Stimulated activated CD4-positive, alpha-beta T cell treated with anti-CD3 and anti-CD28 coated beads, TNF-alpha, amount 100 ng/mL, for 1 hour (primary cell): ENCODE measurements at places on chromosomes 7 and 10.

GRCh38 chr10:130461631-130462030 lies 325.4 kb downstream of the GLRX3 start:
- no peak for DNase-seq

DNA sequence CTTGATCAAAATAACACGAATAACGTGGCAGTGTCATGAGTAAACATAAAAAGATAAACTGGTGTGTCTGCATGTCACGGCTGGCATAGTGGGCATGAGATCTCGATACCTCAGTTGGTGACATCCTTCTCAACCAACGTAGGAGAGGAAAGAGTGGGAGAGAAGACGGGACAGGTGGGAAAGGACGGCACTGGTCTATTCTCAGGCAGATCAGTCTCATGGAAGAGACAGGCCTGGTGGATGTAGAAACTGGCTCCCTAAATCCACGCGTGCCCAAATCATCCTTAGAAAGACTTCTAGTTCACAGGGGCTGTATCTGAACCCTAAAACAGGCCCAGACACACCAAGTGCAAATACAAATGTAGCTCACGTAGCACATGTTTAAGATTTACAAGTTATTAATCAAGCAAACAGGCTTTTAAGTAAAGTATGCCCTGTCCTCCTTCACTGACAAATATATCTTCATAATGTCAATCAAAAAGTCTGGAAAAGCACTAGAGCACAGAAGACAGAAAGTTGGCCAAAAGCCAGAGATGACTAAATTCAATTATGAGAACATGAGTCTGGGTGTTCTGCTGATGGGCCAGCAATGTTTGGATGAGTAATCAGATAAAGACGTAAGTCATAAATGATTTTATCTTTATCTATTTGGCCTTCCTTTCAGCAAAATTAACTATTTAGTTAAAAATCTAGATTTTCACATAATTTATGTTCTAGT lies 56.3 kb downstream of the SFMBT2 start:
- DNase-seq: no peak

DNA sequence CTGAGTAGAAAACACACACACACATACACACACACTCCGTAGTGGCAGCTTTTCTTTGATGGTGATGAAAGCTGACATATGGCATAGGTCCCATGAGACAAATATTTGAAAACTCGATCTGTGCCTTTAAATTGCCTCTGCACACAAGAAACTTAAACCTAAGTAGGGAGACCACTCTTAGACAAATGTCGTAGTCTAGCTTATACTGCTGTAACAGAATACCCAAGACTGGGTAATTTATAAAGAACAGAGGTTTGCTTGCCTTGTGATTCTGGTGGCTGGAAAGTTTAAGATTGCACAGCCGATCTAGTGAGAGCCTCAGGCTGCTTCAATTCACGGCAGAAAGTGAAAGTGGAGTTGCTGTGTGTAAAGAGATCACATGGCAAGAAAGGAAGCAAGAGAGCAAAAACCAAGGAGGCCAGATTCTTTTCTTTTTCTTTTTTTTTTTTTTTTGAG lies 489.4 kb upstream of the SORCS1 start:
- DNase-seq: no peak

- no peak for DNase-seq
Observed at GRCh38 chr7:114819616-114820362, 102.1 kb upstream of the MDFIC start.

- no peak for DNase-seq
Observed at GRCh38 chr7:12256090-12256489, 45.0 kb downstream of the TMEM106B start.

DNA sequence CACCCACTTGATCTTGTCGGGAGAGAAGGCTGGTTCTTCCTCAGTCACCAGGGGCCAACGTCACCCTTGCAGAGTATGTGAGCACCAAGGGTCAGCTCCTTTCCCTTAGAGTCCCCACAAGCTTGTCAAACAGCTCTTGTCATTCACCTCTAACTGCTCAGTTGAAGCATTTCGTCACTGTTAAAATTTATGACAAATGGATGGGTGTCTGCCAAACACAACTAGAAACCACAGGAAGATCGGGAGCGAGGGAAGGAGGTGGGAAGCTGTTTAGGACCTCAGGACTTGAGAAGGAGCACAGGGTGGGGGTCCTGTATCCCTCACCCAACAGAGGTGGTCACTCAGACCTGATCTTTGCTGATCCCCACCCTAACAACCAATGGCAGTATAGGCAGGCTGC lies 373.3 kb upstream of the IGFBP3 start:
- no peak for DNase-seq

DNA sequence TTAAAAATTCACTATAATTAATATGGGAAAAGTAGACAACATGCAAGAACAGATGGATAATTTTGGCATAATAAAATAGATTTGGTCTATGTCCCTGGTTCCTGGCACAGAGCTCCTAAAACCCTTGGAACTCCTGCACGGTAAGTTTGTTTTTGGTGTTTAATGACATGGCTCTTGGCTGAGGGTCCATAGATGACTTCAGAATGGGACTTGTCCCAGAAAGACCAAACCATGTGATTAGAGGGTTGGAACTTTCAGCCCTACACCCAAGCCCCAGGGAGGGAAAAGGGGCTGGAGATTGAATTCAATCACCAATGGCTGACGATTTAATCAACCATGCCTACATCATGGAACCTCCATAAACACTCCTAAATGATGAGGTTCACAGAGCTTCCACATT lies 12.6 kb upstream of the GSDME start:
- DNase-seq: no peak

GRCh38 chr10:61735882-61736281 lies 73.2 kb downstream of the CABCOCO1 start:
- DNase-seq: no peak

DNA sequence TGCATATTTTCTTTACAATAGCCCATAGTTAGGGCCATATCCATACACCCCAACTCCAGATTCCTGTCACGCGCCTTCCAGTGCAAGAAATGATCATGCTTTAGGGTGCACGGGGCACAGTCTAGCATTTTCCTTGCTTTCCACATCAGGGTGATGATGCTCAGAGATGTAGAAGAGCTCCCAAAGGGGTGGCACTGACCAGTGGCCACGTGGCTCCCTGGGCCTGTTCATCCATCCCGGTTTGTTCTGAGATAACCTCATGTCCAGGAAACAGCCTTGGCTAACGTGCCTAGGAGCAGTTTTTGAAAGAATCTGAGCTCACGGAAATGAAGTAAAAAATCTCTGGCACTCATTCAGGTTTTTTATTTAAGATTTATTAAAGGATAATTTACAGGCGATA lies 139.3 kb downstream of the GALNT17 start:
- no peak for DNase-seq

GRCh38 chr7:117395743-117396142 lies 31.6 kb downstream of the ASZ1 start:
- DNase-seq: no peak

DNA sequence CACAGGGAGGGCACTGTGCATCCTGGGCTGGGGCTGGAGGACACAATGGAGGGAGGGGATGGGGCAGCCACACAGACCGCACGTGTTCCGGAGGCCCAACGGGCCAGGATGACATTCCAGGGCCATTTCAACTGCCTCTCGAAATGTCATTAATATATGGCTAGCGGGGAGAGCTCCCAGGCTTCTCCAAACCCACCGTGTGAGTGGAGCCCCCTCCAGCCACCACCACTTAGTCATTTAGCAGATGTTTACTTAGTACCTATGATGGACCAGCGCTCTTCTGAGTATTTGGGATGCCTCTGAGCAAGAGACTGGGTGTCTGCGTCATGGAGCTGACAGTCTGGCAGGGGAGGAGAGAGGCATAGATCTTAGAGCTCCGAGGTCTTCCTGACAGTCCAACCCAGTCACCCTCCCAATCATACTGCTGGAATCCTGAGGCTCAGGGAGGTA lies 107.3 kb downstream of the ZMIZ1 start:
- no peak for DNase-seq

- DNase-seq: no peak
Observed at GRCh38 chr7:79837915-79838314, 296.7 kb upstream of the GNAI1 start.

GRCh38 chr7:140674899-140675701 lies 2.4 kb downstream of the ADCK2 start:
- no peak for DNase-seq

DNA sequence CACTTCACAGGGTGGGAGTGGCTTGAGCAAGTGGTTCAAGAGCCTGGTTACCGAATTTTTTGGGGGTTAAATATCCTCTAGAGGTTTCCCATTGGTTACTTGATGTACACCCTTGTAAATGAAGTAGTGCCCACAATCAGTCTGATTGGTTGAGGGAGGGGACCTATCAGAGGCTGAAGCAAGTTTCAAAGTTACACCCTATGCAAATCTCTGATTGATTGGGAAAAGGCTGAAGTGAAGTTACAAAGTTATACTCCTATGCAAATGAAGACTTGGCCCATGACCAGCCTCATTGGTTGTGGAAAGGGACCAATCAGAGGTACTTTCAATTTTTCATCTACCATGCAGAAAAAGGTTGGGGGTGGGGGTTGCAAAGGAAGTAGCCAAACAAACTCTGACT lies 34.7 kb downstream of the UBE2D4 start:
- no peak for DNase-seq

GRCh38 chr7:139960157-139960556 lies 102.6 kb downstream of the PARP12 start:
- DNase-seq: no peak

DNA sequence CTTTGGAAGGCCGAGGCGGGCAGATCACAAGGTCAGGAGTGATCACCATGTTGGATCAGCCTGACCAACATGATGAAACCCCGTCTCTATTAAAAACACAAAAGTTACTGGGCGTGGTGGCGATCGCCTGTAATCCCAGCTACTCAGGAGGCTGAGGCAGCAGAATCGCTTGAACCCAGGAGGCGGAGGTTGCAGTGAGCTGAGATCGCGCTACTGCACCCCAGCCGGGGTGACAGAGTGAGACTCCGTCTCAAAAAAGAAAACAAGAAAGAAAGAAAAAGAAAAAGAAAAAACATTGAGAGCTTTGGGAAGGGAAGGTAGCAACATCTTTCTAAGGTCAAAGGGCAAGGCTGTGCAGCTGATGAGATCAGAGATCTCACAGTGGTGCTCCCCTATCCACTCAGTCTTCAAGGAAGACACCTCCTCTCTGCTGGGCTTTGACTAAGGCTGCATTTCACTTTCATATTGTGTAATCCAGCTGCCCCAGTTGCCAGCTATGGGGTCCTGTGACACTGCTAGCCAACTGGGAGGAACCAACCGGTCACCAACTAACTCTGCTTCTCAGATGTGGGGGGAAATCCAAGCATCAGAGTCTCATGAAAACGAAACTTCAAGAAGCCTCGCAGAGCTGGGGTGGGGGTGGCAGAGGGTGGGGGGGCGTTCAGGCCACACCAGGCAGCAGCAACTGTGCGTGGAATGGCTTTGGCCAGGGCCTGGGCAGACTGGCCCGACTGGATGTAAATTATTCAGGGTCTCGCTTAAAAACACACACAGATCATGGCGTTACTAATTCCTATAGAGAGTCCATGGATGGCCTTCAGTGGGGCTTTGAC lies 1.5 kb downstream of the IL15RA start:
- no peak for DNase-seq

DNA sequence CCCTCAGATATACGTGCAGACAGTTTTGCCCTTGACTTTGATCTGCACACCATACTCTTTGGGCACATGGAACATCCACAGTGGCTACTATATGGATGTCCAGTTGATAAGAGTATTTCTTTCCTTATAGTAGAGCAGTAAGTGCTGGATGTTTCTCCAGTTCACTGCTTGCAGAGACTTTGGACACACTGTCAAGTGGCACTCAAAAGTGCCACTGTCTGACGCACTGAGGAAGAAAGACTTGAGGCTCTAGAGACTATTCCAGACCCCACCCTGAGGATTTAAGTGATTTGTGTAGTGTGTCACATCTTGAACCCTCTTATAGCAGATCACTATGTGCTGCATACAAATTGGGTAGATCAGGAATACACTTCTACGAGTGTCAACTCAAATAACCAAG lies 179.1 kb downstream of the GNAI1 start:
- no peak for DNase-seq

DNA sequence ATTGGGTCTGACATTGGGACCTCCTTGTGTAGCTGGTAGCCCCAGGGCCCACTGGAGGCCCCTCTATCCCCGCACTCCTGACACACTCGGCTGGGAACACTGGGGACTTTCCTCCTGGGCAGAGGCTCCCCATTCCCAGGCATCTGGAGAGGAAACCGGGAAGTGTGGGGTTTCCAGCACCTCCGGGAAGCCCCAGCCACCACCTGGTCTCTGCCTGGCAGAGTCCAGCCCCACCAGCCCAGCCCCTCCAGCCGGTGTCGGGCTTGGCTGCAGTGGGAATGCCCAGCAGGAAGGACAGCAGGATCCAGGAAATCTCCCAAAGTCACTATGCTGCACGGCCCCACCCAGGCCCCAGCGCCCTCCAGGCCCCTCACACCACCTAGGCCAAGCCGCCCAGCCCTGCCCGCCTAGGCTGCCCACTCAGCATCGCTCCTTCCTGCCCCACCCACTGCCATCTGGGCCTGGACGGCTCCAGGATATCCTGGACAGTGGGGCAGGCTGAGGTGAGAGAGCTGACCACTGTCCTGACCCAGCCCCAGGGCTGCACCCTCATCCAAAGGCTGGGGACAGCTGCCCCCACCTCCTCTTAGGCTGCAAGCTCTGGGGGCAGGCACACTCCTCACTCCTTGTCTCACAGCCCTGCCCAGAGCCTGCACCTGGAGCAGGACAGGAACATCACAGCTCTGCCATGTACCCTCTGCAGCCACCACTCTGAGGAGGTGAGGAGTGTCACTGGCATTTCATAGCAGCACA lies 11.8 kb downstream of the RASGEF1A start:
- no peak for DNase-seq

GRCh38 chr10:113494761-113495160 lies 58.1 kb upstream of the HABP2 start:
- DNase-seq: no peak

- DNase-seq: no peak
Observed at GRCh38 chr7:157570531-157571200, 233.9 kb downstream of the DNAJB6 start.

DNA sequence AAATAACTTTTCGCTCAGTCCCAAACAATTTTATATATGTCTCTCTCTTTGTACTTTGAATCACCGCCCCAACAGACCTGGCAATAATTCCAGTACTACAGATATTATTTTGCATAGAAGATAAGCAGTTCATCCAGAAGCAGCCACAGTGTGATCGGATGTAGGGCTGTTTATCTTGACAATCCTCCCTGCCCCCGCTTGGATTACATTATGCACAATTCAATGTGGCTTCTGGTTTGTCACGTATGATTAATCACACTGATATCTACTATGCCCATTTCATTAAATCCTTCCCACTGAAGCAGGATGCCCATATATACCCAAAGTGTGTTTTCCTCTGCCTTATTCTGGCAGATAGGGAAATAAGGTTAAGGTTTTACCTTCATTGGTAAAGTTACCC lies 115.2 kb downstream of the PDE1C start:
- DNase-seq: no peak

GRCh38 chr7:16762177-16762576 lies 8.6 kb downstream of the TSPAN13 start:
- DNase-seq: no peak

DNA sequence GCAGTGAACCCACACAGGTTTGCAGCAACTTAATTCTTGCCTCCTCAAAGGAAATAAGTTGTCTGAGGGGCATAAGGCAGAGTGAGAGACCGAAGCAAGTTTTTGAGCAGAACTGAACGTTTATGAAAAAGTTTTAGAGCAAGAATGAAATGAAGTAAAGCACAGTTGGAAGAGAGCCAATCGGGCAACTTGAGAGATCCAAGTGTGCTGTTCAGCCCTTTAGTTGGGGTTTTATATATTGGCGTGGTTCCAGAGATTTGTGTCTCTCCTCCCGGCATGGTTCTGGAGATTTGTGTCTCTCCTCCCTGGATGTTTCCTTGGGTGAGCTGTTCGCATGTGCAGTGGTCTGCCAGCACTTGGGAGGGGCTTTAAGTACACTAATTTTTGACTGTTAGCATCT lies 141.4 kb upstream of the DGKB start:
- DNase-seq: no peak

GRCh38 chr10:74174521-74174920 lies 23.5 kb downstream of the ADK start:
- no peak for DNase-seq
